ENCODE measurements at places on chromosomes 1 and 21.

- no peak for DNase-seq
Observed at GRCh38 chr1:4032571-4032970, 132.5 kb upstream of the C1orf174 start.

DNA sequence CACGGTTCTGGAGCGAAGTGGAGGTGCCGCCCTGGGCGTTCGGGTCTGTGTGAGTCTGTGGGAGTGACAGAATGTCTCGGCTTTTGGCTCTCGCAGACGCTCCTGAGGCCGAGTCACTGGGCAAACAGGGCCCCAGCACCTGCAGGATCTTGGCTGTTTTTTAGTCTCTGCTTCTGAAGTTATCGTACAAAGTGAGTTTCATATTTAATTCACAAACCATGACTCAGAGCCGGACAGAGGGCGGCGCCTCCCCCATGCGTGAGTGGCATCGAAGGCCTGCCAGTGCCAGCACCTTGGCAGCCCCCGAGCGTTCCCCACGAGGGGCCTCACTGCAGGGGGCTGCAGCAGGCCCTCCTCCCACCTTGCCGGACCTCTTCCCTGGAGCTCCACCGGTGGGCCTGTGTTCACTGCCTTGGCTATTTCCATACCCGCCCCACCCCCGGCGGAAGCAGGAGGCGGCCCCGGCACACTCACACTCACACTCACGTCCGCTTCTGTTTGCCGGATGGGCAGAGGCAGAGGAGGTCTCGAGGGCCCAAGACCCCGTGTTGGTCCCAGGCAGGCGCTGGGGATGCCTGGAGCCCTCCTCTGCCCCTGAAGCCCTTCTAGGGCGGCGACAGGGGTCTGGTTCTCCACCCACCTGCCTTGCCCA, 56.3 kb downstream of the MORN1 start:
- DNase-seq: no peak

DNA sequence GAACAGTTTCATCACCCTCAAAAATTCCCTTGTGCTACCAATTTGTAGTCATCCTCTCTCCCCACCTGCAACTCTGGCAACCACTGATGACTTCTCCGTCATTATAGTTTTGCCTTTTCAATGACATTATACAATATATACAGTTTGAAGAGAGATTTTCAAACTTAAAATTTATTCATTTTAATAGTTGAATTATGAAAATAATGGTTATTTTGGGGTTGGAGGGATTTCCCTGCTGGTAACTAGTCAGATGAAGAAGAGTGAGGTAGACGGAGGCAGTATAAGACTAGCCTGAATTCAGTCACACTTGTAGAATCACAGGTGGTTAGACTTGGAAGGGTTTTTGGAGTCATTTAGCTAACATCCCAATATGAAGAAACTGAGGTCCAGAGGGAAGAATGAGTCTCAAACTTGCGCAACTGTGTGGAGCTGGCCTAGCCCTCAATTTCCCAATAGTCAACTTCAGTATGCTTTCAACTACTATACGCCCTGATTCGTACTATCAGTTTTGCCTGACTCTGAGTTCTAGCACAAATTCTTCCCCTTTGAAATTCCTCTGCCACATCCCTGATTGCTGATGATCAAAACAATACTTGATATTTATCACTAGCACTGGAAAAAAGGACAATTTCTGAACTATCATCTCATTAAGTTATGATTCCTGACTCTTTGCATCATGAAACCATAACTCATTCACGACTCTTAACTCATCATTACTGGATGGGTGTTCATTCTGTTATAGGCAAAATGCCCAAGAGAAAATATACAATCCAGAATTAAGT, 54.2 kb downstream of the VANGL2 start:
- DNase-seq: no peak

GRCh38 chr1:89686520-89686919, 53.6 kb downstream of the LRRC8C start:
- no peak for DNase-seq

- DNase-seq: no peak
Observed at GRCh38 chr21:33902349-33902748, 13.3 kb downstream of the ATP5PO start.

GRCh38 chr1:67227196-67227595, 60.9 kb downstream of the IL23R start:
- no peak for DNase-seq

- no peak for DNase-seq
Observed at GRCh38 chr1:112935461-112936111, 20.4 kb downstream of the SLC16A1 start.

- no peak for DNase-seq
Observed at GRCh38 chr1:191685669-191686068, 472.6 kb upstream of the RGS18 start.

DNA sequence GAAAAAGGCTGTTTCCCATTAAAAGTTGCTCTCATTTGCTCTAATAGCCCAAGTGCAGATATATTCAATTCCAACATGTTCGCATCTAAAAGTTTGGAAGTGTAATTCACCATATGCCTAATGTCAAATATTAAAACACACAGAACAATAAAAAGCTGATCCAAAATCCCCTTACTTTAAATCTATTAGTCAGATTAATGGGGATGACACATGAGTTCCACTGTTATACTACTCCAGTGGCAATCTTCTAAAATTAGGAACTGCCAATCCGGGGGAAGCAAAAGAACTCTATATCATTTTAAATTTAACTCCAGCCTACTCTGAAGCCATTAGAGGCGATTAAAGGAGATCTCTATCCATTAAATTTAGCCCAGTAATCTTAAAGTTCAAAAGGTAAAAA, 317.1 kb downstream of the NTNG1 start:
- DNase-seq: no peak

- no peak for DNase-seq
Observed at GRCh38 chr1:167453123-167453522, 65.2 kb downstream of the CD247 start.

DNA sequence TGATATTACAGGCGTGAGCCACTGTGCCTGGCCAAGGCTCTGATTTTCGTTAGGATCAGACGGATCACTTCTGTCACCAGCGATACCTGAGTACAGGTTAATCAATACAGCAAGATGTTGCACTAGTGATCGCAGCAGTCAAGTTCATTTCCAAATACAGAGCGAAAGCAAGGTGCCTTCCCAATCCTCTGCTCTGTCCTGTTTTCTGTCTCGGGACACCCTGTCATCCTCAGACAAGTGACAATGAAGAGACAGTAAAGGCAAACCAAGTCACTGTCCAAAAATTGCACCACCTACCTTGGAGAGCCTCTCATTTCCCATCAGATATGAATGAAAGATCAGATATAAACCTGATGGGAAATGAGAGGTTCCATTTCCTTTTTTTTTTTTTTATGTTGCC, 5.6 kb upstream of the CLDN14 start:
- DNase-seq: no peak

DNA sequence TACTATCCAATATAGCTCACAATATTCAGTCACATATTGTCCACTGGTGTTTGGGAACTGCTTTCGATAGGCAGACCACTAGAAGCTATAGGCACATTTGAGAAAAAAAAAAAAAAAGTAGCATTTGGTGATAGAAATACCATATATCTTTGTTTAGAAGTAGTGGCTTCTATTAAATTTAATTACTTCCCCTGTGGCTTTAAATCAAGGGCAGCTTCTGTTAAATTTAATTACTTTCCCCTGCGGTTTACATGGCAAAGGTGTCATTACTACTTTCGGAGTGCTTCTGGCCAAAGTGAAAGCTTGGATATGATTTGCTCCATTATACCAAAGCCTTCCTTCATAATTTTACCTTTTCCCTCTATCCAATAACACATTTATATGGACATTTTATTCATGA, 229.9 kb downstream of the TTLL7 start:
- no peak for DNase-seq

DNA sequence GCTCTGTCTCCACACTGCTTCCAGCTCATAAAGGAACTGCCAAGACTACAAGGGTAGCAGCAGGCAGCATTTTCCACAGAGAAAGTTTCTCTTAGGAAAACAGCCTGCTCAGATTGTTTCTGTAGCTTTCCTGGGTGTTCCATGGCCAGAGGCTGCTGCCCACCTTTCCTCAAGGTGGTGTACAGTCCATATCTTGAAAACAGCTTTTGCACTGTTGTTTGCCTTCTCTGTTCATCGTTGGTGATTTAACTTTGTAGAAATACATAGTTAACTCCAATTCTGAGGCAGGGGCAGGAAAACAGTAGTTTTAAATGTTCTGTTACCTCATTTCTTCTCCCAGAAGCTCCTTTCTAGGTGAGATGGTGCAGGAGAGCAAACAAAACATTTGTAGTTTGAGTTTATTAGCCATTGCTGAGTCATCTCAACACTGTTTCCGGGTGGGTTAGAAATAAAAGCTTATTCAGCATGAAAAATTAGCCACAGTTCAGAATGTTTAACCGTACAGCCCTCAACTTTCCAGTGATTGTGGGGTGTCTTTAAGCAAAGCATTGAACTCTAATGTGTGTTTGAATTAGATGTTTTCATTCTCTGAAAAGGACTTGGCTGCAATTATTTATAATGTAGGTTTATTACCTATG, 41.7 kb downstream of the DIP2A start:
- no peak for DNase-seq

GRCh38 chr1:21447311-21447710, 7.4 kb downstream of the NBPF3 start:
- DNase-seq: no peak

DNA sequence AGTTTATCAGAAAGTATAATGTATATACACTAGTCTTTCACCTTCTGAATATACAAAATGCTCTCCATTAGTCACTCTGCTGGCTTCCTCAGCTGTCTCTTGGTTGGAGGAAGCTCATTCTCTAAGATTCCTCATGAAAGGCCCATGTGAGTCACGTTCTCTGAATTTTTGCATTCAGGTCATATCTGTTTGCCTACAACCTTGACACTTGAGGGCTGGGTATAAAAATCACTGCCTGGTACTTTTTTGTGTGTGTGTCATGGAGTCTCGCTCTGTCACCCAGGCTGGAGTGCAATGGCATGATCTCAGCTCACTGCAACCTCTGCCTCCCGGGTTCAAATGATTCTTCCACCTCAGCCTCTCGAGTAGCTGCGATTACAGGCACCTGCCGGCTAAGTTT, 2.8 kb upstream of the GALNT2 start:
- DNase-seq: no peak

GRCh38 chr1:195012995-195013394, 1595.2 kb downstream of the KCNT2 start:
- no peak for DNase-seq

DNA sequence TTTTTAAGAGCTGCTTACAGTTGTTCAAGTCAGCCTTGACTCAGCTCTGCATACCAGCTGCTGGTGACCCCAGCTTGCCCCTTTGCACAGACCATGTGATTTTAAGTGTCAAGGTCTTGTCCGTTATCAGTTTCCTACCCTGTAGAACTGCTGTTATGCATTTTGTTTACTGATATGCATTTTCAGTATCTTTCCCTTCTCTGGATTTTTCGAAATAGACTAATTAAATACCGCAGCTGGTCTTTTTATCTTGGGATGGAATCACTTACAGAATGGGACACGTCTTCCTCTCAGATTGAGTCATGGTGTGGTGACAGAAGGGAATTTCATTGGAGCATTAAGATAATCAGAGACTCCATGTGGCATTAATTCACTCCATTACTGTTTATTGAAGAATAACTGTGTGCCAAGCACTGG, 145.6 kb downstream of the FMN2 start:
- DNase-seq: no peak

DNA sequence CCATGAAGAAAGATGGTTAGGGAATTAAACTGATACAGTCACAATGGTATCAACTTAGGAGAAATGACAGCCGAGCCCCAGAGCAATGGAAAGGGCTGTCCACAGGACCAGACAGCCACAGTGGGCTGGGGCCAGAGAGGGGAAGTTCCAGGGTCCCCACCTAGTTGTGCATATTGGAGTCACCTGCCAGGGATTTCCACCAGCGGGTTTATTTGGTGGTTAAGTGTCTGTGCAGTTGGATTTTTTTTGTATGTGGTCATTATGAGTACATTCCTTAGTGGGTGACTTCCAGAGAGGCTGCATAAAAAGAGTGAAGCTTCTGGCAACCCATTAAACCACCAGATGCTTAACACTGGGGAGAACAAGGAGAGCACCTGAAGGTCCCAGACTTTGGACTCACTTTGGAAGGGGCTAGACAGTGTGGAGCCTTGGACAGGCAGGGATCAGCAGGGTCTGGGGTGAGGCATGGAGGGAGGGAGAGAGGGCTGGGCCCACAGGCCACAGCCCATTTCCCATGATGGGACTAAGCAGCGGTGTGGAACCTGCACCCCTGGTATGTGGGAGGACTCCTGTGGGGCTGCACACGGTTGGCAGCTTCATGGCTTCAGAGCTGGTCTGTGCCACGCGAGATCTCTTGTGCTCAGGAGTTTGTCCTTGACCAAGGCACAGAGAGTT, 7.8 kb upstream of the PTTG1IP start:
- DNase-seq: no peak

GRCh38 chr1:95084317-95085176, 11.8 kb upstream of the ALG14 start:
- DNase-seq: peak; percentile 16

DNA sequence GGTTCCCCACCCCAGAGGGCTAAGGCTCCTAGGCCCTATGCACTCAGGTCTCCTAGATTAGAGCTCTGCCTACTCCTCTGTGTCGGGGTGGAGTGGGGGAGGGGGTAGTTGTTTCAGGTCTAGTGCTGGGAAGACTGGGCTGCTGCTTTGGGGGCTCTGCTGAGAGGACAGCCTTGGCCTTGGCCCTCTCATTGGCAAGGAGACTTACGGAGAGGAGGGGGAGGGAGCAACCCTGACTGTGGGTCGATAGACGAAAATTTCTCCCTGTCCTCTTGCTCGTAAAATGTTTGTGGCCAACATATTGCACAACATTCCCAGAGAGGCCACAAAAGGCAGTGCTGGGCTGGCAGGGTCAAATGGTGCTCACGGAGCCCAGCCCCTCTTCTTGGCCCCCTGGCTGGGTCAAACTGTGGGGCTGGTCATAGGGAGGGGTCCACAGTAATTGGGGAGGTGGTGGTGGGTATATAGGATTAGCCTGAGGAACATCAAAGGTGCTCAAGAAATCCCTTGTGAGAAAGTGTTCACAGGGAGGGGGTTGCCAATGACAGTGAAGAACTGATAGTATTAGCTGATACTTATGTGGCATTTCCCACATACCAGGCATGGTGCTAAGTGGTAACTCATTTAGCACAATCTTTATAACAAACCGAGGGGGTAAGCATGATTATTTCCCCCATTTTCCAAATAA, 8.5 kb upstream of the DMBX1 start:
- no peak for DNase-seq

- no peak for DNase-seq
Observed at GRCh38 chr1:200588698-200589097, 31.9 kb downstream of the KIF14 start.

GRCh38 chr1:57799490-57800115, 375.7 kb upstream of the DAB1 start:
- DNase-seq: no peak

- no peak for DNase-seq
Observed at GRCh38 chr1:203567596-203567995, 59.0 kb upstream of the ATP2B4 start.
